T-helper 17 cell (primary cell): ENCODE measurements at places on chromosomes 2 and 18.

DNA sequence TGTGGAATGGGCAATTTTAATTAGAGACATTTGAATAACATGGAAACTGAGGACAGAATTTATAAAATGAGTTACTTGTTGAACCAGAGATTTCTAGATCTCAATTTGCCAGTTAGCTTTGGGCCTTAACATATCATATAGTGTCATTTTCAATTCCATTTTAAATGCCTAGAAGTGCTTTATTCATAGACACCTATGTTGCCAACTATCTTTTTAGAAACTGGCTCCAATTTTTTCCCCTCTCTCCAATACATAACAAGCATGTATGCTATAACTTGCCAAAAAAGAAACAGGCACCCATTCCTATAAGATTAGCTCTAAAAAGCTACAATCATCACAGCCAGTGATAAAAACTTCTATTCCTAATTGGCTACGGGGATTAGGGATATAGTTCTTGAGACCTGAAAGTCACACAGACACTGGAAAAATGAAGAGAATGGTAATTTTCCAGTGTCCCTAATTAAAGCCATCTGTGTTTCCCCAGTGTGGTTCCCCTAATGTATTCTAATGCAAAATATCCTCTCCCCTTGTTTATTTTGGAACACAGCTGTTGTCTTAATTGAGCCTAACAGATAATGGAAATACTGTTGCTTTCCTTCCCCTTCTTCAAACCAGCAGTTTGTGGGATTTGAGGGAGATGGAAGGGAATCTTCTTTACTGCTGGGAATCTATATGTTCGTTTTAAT, 205.5 kb upstream of the FSHR start:
- DNase-seq: no peak

DNA sequence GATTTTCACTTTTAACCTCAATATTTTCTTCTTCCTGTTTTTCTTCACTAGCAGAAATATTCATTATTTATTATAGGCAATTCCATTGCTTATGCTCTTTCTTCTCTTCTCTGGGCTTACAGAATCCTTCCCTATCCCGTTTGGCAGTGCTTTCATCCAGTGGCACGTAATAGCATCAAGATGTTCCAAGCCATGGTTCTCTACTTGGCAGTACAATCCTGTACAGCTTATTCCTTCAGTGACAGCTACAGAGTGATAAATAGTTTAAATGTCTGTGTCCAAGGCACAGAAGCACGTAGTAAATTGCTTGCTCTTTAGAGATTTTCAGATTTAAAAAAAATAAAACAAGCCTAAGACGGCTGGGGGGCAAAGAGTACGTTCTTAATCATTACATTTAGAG, 1964.3 kb downstream of the SUCLG1 start:
- no peak for DNase-seq

DNA sequence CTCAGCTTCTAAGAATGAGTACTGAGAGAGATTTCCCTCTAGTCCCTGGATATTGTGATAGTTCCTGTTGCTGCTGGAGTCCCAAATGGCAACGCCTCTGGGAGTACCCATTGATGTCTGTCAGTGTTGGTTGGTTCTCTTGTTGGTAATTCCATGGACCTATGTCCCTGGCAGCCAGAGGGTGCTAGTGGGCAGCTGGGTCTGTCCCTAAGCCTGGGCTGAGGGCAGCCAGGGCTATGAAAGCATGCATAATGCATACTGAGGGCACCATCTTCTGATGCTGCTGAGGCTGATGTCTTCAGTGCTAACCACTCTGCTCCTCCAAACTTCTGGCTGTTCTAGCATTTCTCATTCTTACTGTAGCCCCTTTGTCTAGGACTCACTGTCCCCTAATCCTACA, 35.9 kb downstream of the NABP1 start:
- DNase-seq: no peak

DNA sequence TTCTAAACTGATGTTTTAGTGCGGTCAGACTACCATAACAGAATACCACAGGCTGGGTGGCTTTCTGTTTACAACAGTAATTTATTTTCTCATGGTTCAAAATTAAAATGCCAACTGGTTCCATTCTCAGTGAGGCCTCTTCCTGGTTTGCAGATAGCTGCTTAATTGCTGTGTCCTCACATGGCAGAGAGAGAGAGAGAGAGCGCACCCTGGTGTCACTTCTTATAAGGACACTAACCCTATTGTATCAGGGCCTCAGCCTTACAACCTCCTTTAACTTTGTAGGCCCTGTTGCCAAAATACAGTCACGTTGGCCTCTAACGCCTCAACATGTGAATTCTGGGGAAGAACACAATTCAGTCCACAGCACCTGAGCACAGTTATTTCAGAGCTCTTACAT, 37.5 kb upstream of the ZNF385B start:
- DNase-seq: no peak

GRCh38 chr2:21317131-21317530, 193.4 kb downstream of the TDRD15 start:
- DNase-seq: no peak
